AG10803 (cell line): ENCODE measurements at places on chromosomes 1 and 21.

DNA sequence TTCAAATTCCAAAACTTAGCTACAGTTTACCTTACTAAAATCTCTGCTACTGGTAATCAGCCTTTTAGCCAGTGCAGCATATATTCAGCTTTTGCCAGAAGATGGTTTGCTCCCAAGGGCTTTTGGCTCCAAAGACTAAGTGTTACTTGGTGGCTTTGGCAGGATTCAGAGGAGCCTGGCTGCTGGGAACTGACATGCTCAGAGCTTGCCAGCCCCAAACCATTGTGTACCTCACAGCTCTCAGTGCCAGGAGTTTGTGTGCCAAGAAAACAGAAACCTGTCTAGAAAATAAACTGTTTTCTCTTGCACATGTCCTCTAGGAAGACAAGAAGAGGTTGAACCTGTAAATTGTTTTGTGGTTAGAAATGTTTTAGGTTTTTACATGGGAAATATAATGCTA is 315.9 kb downstream of the ST6GALNAC3 start:
- no peak for DNase-seq

GRCh38 chr1:90728502-90729287 is 11.6 kb upstream of the BARHL2 start:
- DNase-seq, result no peak

DNA sequence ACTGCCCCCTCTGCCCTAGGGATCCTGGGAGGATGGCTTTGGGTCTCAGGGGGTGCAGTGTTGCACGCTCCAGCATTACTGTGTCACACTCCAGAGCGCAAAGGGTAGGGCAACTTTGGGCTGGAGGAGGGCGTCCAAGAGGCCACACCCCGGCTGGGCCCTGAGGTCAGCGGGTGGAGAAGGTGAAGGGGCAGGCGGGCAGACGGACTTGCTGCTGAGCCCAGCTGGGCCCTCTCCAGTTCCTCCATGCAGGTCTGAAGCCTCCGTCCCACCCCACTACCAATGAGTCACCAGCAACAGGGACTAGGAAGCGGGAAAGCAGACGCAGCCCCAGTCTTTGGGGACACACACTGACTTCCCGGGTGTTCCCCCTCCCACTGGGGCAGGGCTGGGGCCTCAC is 116.0 kb downstream of the CASZ1 start:
- DNase-seq, result no peak

GRCh38 chr1:179164494-179164893 is 65.0 kb downstream of the ABL2 start:
- DNase-seq, result peak; percentile 92

DNA sequence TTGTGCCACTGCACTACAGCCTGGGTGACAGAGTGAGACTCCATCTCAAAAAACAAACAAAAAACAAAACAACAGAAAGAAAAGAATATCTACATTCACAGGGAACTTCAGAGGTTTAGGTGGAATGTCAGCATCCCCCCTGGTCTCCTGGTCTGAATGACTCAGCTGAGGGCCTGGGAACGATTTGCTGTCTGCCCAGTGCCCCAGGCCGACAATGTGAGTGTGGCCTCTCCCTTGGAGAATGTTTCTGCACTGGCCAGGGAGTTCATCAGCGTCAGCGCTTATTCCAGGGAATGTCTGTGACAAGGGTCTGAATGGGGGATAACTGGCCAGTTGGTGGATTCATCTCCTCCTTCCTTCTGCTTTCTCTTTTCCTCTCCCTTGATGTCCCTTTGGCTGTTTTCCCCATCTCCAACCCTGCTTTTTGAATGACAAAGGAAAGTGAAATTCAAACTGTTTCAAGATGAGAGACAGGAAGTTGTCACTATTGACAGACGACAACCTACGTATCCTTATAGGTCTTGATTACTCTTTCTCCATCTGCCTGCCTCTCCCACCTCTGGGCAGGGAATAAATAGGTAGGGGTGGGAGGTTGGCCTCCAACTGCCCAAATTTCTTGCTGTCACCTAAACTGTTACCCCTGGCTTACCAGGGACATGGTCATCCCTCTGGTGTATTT is 213.1 kb downstream of the HHAT start:
- DNase-seq, result no peak

DNA sequence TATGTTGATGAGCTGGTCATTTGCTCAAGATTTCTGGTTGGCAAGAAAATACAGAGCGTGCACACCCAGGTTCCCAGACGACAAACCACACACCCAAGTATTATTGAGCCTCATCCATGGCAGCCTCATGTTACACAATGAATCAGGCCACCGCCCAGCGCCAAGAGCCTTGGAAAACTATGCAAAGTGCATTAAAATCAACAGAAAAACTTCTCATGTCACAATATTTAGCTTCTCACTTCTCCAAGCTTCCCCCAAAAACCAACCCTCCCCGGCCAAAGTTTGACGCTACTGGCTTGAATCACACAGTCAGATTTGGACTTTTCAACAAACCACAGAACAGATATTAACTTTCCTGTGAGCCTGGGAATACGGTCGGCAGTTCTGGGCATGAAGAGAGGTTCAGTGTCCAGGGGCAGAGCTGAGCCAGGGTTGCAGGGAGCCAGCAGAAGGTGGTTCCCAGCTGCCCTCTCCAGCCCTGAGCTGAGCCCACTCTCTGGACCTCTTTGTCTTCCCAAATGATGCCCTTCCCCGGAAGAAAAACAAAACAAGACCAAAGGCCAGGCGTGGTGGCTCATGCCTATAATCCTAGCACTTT is 71.1 kb downstream of the SETD4 start:
- peak; percentile 84 for DNase-seq

DNA sequence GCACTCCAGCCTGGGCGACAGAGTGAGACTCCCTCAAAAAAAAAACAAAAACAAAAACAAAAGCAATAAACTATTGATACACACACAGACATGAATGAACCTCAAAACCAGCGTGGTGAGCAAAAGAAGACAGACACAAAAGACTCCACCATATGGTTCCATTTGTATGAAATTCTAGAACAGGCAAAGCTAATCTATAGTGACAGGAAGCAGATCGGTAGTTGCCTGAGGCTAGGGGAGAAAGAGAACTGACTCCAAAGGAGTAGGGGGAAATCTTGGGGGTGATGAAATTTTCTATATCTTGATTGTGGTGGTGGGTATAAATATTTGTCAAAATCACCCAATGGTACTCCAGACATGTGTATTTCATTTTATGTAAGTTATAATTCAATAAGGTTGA is 20.9 kb downstream of the LACTBL1 start:
- DNase-seq, result no peak

GRCh38 chr1:230818367-230818766 is 50.0 kb downstream of the C1orf198 start:
- peak; percentile 29 for DNase-seq

- DNase-seq, result peak; percentile 41
These were observed 504 bp downstream of the PHTF1 start for GRCh38 chr1:113758631-113759332.

- DNase-seq, result peak; percentile 9
These were observed 238.4 kb upstream of the DMRTA2 start for GRCh38 chr1:50661626-50662025.

DNA sequence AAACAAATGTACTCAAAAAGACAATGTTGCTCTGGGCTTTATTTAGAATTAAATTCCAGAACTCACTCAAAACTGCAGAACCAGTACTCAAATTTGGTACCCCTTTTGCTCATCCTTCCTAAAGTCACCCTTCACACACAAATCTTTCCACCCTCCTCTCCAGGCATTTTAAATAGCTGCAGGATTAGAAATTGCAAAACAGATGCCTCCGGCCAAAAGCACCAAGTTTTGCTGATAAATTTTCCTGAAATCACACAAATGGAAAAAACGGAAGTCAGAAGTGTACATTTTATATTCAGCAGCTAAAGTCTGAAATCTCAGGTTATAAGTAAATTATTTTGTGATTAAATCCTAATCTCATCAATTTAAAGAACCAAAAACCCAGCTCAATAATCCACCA is 147.0 kb downstream of the NRIP1 start:
- DNase-seq, result no peak

GRCh38 chr1:220954321-220955075 is 75.3 kb downstream of the HLX start:
- peak; percentile 85 for DNase-seq

GRCh38 chr1:197965132-197965840 is 48.1 kb downstream of the LHX9 start:
- no peak for DNase-seq

- DNase-seq, result peak; percentile 48
These were observed 57.4 kb downstream of the OLIG1 start for GRCh38 chr21:33127154-33127867.

DNA sequence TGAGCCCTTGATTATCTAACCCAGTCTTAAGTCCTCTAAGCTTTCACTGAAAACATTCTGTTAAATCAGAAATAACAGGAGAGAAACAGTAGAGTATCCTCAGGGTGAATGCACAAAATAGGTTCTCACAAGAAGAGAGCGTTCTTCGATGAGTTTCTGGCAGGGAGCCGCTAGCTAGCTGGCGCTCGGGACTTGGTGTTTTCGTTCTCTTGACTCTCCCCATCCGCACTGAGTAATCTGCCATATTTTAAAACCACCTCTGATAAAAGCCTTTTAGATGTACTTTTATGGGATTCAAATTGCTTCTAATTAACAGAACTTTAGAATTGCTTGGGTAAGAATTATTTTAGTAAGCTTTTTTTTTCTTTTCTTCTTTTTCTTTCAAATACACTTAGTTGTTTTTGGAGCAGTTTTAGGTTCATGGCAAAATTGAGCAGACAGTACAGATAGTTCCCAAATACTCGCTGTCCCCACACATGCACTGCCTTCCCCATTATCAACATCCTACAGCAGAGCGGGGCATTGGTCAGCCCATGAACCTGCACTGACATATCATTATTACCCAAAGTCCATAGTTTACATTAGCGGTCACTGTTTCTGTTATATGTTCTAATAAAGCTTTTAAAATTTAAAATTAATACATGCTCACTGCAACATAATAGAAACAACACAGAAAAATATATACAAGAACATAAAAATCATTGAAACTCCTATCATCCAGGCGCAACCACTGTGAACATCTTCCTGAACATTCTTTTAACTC is 35.4 kb downstream of the PRDM2 start:
- no peak for DNase-seq

- no peak for DNase-seq
These were observed 466.5 kb downstream of the PCP4 start for GRCh38 chr21:40333731-40334130.

- DNase-seq, result no peak
These were observed 25.5 kb upstream of the SEC16B start for GRCh38 chr1:177995369-177995768.

- DNase-seq, result no peak
These were observed 702.8 kb downstream of the PTPRU start for GRCh38 chr1:29939079-29939478.

GRCh38 chr1:204626381-204626780 is 59.2 kb downstream of the LRRN2 start:
- DNase-seq, result no peak

GRCh38 chr1:198649968-198650338 is 11.1 kb downstream of the PTPRC start:
- DNase-seq, result no peak

DNA sequence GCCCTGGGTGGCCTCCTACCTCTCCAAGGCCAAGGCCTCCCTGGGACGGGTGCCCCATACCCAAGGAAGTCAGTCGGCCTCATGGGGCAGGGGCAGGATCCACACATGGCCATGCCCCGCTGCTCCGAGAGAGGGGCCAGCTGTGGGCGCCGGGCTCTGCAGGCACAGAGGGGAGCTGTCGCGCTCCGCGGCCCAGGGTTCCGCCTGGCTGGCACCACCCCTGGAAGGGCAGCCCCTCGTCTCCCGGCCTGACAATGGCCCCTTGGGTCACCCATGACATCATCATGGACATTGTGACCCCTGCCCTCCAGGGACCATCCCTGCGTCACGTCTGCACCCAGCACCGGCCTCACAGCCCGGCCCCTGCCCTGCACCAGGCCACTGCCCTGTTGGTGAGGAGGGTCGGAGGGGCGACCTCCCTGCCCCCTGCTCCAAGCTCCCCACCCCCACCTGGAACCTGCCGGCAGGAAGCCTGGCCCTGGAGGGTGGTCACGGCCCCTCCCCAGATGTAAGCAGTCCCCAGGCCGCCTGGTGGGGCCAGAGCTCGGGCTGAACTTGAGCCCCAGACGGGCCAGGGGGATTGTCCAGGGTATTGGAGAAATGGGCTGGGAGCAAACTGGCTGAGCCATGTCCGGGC is 5.8 kb downstream of the TTLL10 start:
- DNase-seq, result no peak

DNA sequence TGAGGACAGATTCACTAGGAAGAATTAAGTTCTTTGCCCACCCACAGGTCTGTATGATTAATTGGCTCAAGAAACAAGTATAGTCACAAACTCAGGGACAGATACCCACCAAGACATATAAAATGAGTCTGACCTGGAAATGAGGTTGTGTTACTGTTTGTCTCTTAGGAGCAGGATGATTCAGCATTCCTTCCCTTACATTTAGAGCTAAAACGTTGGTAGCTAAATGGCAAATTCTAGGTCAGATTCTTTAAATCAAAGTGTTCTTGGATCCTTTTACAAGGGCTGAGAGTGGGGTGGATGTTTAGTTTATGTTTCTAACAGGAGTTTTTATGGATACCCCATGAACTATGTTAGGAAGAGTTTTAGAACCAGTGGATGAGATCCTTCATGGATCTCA is 4.7 kb downstream of the RIMKLA start:
- peak; percentile 11 for DNase-seq

GRCh38 chr21:31865429-31865970 is 7.3 kb upstream of the HUNK start:
- DNase-seq, result no peak

- peak; percentile 19 for DNase-seq
These were observed 31.1 kb upstream of the HSD3B1 start for GRCh38 chr1:119475866-119476439.

DNA sequence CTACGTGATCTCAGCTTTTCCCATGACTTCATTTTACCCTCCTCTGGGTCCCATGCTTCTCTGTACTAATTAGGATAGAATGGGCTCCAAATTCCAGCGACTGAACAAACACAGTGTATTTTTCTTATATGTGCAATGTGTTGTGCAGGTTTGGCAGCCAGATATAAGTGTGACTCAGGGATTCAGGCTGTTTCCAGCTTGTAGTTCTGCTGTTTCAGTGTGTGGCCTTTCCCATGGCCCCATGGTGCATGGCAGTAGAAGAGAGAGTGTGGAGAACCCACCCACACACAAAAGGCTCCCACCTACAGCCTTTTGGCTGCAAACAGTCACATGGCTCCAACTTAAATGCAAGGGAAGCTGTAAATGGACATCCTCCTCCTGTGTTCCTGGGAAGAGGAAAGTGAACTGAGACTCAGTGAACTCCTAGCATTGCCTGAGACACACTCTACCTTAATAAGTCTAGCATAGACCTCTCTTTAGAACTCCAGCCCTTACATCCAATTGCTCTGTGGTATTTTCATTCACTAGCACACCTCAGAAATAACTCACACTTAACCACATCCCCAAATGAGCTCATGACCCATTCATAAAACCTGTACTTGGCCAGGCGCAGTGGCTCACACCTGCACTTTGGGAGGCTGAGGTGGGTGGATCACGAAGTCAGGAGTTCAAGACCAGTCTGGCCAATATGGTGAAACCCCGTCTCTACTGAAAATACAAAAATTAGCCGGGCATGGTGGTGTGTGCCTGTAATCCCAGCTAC is 58.7 kb downstream of the KIAA0040 start:
- peak; percentile 65 for DNase-seq

- no peak for DNase-seq
These were observed 52.5 kb downstream of the MRPL37 start for GRCh38 chr1:54252371-54252936.
